T-cell (primary cell): ENCODE measurements at places on chromosomes 4 and X.

DNA sequence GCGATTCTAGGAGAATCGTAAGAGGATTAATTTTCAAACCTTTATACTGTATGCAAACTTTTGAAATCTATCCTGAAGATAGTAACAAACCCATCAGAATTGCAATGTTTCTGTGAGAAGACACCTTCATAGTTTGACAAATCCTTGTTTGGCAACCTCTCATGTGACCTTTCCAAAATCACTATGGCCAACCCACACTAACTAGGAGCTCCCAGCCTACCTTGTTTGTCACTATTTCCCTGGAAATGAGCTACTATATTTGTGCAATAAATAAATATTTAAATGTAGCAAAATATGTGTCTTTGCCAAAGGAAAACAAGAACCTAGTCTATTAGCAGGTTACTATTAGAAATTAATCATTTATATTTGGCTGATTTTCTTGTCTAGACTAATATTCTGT, 173.7 kb downstream of the PPP1R2C start:
- H3K36me3 ChIP-seq = no peaks in the 10 kb centered on the region
- no peaks in the 10 kb centered on the region for H3K4me1 ChIP-seq
- H3K27ac ChIP-seq = no peak overlapping the region
- H3K27me3 ChIP-seq = no peaks in the 10 kb centered on the region
- no peak overlapping the region for H3K4me3 ChIP-seq

GRCh38 chr4:74237425-74237966, 70.8 kb upstream of the EPGN start:
- H3K27ac ChIP-seq = no peak overlapping the region
- H3K4me3 ChIP-seq = no peak overlapping the region
- H3K4me1 ChIP-seq = no peaks in the 10 kb centered on the region
- no peak for DNase-seq
- no peaks in the 10 kb centered on the region for H3K27me3 ChIP-seq

DNA sequence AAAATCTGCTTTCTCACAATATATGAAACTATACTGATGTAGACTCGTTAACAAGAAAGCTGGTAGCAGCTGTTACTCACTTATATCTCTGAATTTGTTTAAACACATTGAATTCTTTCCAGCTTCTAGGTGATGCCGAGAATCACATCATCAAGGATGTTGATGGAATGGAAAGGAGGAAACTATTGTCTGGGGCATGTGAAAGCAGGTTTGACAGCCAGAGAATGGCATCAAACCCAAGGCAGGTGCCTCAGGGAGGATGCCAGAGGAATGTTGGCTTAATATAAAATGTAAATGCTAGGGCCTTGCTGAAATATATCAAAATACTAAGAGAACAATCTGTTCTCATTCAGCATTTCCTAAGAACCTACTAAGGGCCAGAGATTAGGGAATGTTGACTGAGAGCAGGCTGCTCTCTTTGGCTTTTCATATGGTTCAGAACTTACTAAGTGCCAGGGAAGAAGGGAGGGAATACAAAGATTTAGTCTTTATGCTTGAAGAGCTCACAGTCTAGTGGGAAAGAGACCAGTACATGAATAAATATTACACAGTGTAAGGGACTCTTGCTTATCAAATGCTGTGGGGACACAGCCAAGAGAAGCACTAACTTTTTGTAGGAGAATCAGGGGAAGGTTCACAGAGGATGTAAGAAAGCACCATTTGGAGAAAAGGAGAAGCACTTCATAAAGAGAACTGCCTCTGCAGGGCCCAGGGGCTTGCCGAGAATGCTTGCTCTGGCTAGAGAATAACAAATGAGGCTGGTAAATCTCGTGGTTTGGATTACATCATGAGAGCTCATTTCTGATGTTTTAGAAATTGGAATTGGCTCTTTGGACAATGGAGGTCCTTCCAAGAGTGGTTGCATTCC, 14.7 kb downstream of the SLIT2 start:
- no peak overlapping the region for H3K4me3 ChIP-seq
- H3K27me3 ChIP-seq = no peaks in the 10 kb centered on the region
- H3K27ac ChIP-seq = no peak overlapping the region
- H3K36me3 ChIP-seq = no peaks in the 10 kb centered on the region

GRCh38 chr4:155593793-155594192, 72.9 kb upstream of the GUCY1A1 start:
- H3K27ac ChIP-seq = no peak overlapping the region
- H3K4me1 ChIP-seq = no peaks in the 10 kb centered on the region
- H3K4me3 ChIP-seq = no peak overlapping the region
- no peak for DNase-seq

GRCh38 chr4:112560084-112560483, 44.1 kb upstream of the NEUROG2 start:
- H3K4me3 ChIP-seq = no peak overlapping the region
- H3K4me1 ChIP-seq = no peaks in the 10 kb centered on the region
- H3K36me3 ChIP-seq = no peaks in the 10 kb centered on the region
- no peak overlapping the region for H3K27ac ChIP-seq
- H3K27me3 ChIP-seq = no peaks in the 10 kb centered on the region

- DNase-seq = no peak
- H3K4me1 ChIP-seq = no peaks in the 10 kb centered on the region
- H3K27me3 ChIP-seq = peaks cover 4% of the 10 kb centered on the region
- no peak overlapping the region for H3K4me3 ChIP-seq
Measured at GRCh38 chr4:77413766-77414165, 191.9 kb upstream of the CXCL13 start.

DNA sequence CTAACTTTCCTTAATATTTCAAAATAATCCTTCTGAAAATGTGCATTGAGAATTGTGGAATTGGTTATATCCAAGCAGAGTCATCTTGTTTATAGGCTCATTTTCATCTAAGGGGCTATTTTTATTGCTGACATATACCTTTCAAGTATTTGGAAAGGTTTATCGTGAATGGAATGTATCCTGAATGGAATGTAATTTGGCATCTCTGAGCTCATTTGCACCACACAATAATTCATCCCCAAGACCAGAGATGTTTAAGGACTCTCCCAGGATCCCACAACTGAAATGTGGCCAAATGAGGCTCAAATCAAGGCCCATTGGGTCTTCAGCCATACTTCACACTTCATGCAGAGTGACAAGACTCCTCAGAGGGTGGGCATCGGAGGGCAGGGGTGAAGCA, 7.5 kb upstream of the SETD7 start:
- no peak for DNase-seq
- peaks cover 16% of the 10 kb centered on the region for H3K4me1 ChIP-seq
- no peaks in the 10 kb centered on the region for H3K36me3 ChIP-seq
- no peaks in the 10 kb centered on the region for H3K27me3 ChIP-seq

GRCh38 chr4:114597410-114598115, 1.0 kb upstream of the UGT8 start:
- no peak for DNase-seq
- no peaks in the 10 kb centered on the region for H3K36me3 ChIP-seq
- peaks cover 2% of the 10 kb centered on the region for H3K27me3 ChIP-seq
- peak overlapping the region; percentile 49 for H3K4me3 ChIP-seq
- no peak overlapping the region for H3K27ac ChIP-seq
- peaks cover 20% of the 10 kb centered on the region for H3K4me1 ChIP-seq

DNA sequence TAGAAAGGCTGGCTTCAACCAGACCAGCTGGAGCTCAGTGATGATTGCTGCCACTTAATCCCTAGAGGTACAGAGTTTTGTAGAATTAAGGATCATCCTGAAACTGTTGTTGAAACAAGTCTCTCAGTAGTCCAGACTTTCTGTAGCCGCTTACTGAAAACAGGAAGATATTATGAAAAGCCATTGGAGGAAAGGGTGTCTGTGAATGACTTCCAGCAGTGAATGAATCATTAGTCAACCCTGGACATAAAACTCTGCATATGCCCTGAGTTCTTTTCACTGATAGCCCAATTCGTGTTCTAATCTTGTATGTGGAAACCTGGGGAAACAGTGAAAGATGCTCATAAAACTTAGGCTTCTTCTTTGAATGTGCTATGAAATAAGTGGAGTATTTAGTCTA, 14.8 kb downstream of the HOPX start:
- H3K27ac ChIP-seq = no peak overlapping the region
- H3K36me3 ChIP-seq = no peaks in the 10 kb centered on the region
- H3K27me3 ChIP-seq = peaks cover 7% of the 10 kb centered on the region
- no peaks in the 10 kb centered on the region for H3K4me1 ChIP-seq
- no peak overlapping the region for H3K4me3 ChIP-seq
- no peak for DNase-seq

DNA sequence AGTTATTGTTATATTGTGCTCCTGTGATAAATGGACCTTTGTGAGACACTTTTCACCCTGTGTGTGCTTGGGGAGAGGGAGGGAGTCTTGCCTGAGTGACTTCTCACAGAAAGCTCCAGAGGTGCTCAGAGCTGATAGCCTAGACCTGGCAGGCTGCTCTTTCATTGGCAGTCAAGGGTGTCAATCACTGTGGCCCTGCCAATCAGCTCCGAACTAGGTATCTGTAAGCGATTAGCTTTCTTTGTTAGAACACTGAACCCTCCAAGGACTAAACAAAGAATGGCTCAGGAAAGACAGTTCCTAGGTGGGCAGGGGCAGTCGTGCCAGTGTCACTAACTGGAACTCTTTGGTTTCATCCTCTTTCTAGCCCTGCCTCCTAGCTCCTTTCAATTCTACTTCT, 2.7 kb upstream of the NALF2 start:
- H3K27me3 ChIP-seq = no peaks in the 10 kb centered on the region
- no peak overlapping the region for H3K4me3 ChIP-seq
- DNase-seq = no peak
- no peaks in the 10 kb centered on the region for H3K36me3 ChIP-seq

DNA sequence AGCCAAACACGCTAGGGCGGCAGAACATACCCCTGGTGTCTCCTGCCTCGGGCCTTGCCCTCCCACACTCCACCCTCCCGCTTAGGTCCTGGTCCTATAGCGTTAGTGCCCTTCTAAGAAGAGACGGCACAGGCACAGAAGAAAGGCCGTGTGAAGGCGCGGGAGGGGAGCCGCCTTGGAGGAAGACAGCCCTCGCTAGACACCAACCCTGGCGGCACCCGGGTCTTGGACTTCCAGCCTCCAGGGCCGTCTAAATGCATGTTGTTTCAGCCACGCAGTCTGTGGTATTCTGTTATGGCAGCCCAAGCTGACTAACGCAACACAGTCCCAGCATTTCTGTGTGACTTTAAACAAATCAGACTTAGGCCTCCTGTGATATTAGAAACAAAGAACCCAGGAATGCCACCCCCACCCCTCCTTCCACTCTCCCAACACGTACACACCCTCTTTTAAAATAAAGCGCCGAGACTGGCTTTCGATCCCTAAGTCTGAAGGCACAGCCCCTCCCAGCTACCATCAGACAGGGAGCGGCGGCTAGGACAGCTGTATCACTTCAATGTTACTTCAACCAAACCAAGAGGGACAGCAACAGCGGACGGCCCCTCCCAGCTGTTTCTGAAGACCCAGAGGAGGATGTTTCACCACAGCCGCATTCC, 128.0 kb downstream of the AFAP1 start:
- no peak for DNase-seq
- H3K27ac ChIP-seq = no peak overlapping the region
- no peaks in the 10 kb centered on the region for H3K27me3 ChIP-seq
- peaks cover 5% of the 10 kb centered on the region for H3K36me3 ChIP-seq
- no peaks in the 10 kb centered on the region for H3K4me1 ChIP-seq
- no peak overlapping the region for H3K4me3 ChIP-seq

GRCh38 chr4:183455431-183456195, 11.2 kb downstream of the CDKN2AIP start:
- H3K4me1 ChIP-seq = no peaks in the 10 kb centered on the region
- DNase-seq = no peak
- H3K36me3 ChIP-seq = peaks cover 13% of the 10 kb centered on the region
- no peak overlapping the region for H3K4me3 ChIP-seq
- H3K27ac ChIP-seq = no peak overlapping the region

- peaks cover 3% of the 10 kb centered on the region for H3K27me3 ChIP-seq
- no peaks in the 10 kb centered on the region for H3K4me1 ChIP-seq
- no peak for DNase-seq
Measured at GRCh38 chrX:131752493-131753198, 208.8 kb downstream of the OR13H1 start.

GRCh38 chrX:106725931-106726330, 570 bp upstream of the RNF128 start:
- no peaks in the 10 kb centered on the region for H3K4me1 ChIP-seq
- no peak overlapping the region for H3K27ac ChIP-seq
- H3K4me3 ChIP-seq = peak overlapping the region; percentile 11
- DNase-seq = no peak

- no peaks in the 10 kb centered on the region for H3K27me3 ChIP-seq
- H3K27ac ChIP-seq = no peak overlapping the region
- no peak for DNase-seq
- H3K36me3 ChIP-seq = no peaks in the 10 kb centered on the region
- no peaks in the 10 kb centered on the region for H3K4me1 ChIP-seq
Measured at GRCh38 chr4:30770049-30770549, 49.9 kb downstream of the PCDH7 start.

DNA sequence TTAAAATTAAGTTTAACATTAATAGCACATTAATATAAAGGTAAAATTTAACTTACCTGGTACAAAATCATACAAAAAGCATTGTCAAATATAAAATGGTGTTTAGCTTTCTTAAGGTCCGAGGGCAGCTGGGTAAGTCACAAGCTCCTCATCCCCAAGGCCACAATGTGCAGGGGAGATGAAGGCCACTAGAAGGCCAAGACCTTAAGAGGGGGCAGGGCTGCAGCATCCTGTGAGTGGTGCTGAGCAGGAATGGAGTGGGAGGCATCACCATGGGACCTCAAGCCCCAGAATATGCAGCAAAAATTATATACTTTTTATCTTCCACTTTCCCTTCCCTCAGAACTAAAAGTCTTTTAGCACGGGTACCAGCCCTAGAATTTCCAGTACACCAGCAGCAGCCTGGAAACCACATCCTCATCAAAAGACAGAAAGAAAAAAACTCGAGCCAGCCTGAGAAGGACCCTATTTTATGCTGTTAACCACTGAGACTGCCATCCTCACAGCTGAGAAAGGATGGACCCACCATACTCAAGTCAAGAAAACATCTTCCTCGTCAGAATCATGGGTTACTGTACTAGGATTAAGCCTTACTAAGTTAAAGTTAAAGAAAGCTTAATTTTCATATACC, 13.0 kb upstream of the RHOXF2 start:
- H3K36me3 ChIP-seq = no peaks in the 10 kb centered on the region
- DNase-seq = no peak
- H3K4me3 ChIP-seq = no peak overlapping the region
- peaks cover 9% of the 10 kb centered on the region for H3K4me1 ChIP-seq
- H3K27ac ChIP-seq = no peak overlapping the region

- no peaks in the 10 kb centered on the region for H3K27me3 ChIP-seq
- no peak overlapping the region for H3K27ac ChIP-seq
- DNase-seq = no peak
- no peaks in the 10 kb centered on the region for H3K4me1 ChIP-seq
- no peaks in the 10 kb centered on the region for H3K36me3 ChIP-seq
Measured at GRCh38 chr4:83490876-83491450, 6.1 kb upstream of the ABRAXAS1 start.
